ENCODE measurements at places on chromosomes 2 and 18. TPM values are rescaled to one million over a fixed set of nuclear protein-coding genes. Genes with fewer than 3 reads are reported as not detected.

TFPI gene
- not detected for total RNA-seq

ZNF385B gene
- total RNA-seq = not detected

ABCG8 gene
- not detected for total RNA-seq

CBLN2 gene
- not detected for total RNA-seq

VAMP5 gene
- 22.7 TPM for total RNA-seq

C1QL2 gene
- not detected for total RNA-seq

OR6B2 gene
- total RNA-seq = not detected

VWC2L gene
- not detected for total RNA-seq

ARHGAP15 gene
- 115 TPM for total RNA-seq

MC5R gene
- not detected for total RNA-seq

HOXD4 gene
- not detected for total RNA-seq

ZAP70 gene
- 512 TPM for total RNA-seq

ACMSD gene
- not detected for total RNA-seq

CRACDL gene
- total RNA-seq = 0.84 TPM

CROCC2 gene
- total RNA-seq = not detected

RRM2 gene
- total RNA-seq = 1.6 TPM

ANKRD30BL gene
- not detected for total RNA-seq

KCNIP3 gene
- not detected for total RNA-seq

NHEJ1 gene
- 8.1 TPM for total RNA-seq

NAPG gene
- total RNA-seq = 35.8 TPM

ST6GAL2 gene
- total RNA-seq = not detected

CASP10 gene
- total RNA-seq = 10.4 TPM

MOCOS gene
- total RNA-seq = not detected

ROCK2 gene
- 4.1 TPM for total RNA-seq

GAREM1 gene
- 0.16 TPM for total RNA-seq

UGT1A10 gene
- total RNA-seq = not detected

XDH gene
- not detected for total RNA-seq

ZNG1B gene
- 32.4 TPM for total RNA-seq

FNDC4 gene
- total RNA-seq = 0.49 TPM

MYO7B gene
- 0.25 TPM for total RNA-seq

AFTPH gene
- total RNA-seq = 23.0 TPM

SIX2 gene
- not detected for total RNA-seq

Data from CD8-positive, alpha-beta T cell (primary cell).